ENCODE measurements at places on chromosomes 13 and 19. TPM values are rescaled to one million over a fixed set of nuclear protein-coding genes. Genes with fewer than 3 reads are reported as not detected.

CDX2 gene
- total RNA-seq, result not detected

PRRG2 gene
- total RNA-seq, result 0.49 TPM

CALR3 gene
- total RNA-seq, result not detected

RNF17 gene
- total RNA-seq, result not detected

CELF5 gene
- not detected for total RNA-seq

ZNF177 gene
- total RNA-seq, result 2.0 TPM

GPR12 gene
- 0.15 TPM for total RNA-seq

ZNF575 gene
- total RNA-seq, result 4.6 TPM

NLRP9 gene
- not detected for total RNA-seq

KCNN4 gene
- 4.1 TPM for total RNA-seq

CAPS gene
- total RNA-seq, result 14.0 TPM

SOX1 gene
- total RNA-seq, result not detected

FGF14 gene
- 0.84 TPM for total RNA-seq

GRCh38 chr19:50551715-50552187 is 16.5 kb downstream of the LRRC4B start:
- DNase-seq, result no peak
- H3K4me3 ChIP-seq, result no peak overlapping the region
- no peaks in the 10 kb centered on the region for H3K36me3 ChIP-seq
- H3K27me3 ChIP-seq, result no peaks in the 10 kb centered on the region

- DNase-seq, result peak; percentile 82
- H3K4me3 ChIP-seq, result no peak overlapping the region
- no peaks in the 10 kb centered on the region for H3K27me3 ChIP-seq
- H3K36me3 ChIP-seq, result no peaks in the 10 kb centered on the region
- no peak overlapping the region for H3K27ac ChIP-seq
- no peaks in the 10 kb centered on the region for H3K4me1 ChIP-seq
These were observed 16.3 kb downstream of the CILP2 start for GRCh38 chr19:19554074-19555023.

GRCh38 chr13:109768616-109769015 is 17.8 kb downstream of the IRS2 start:
- H3K27ac ChIP-seq, result no peak overlapping the region
- no peaks in the 10 kb centered on the region for H3K36me3 ChIP-seq
- DNase-seq, result no peak

GRCh38 chr13:42600943-42601342 is 27.0 kb downstream of the TNFSF11 start:
- H3K4me3 ChIP-seq, result no peak overlapping the region
- H3K4me1 ChIP-seq, result no peaks in the 10 kb centered on the region
- no peaks in the 10 kb centered on the region for H3K36me3 ChIP-seq
- no peaks in the 10 kb centered on the region for H3K27me3 ChIP-seq
- DNase-seq, result no peak
- no peak overlapping the region for H3K27ac ChIP-seq

DNA sequence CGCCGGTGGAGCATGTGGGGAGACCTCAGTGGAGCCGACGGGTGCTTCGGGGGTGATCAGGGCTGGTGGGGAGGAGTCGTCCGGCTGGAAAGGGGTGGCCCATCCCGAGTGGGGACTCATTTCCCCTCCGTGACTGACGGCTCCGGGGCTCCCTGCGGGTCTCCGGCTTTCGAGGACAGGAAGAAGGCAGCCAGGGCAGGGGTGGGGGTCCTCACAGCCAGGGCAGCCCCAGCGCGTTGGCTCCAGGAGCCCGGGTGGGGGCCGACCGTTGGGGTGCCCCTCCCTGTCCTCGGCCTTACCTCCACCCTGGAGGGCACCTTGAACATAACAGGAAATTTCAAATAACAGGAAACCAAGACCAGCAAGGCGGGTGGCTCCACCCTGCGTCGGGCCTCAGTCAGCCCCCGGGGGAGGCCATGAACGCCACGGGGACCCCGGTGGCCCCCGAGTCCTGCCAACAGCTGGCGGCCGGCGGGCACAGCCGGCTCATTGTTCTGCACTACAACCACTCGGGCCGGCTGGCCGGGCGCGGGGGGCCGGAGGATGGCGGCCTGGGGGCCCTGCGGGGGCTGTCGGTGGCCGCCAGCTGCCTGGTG is at the start of gene S1PR4:
Gene S1PR4, plus strand, starts transcription at position 393 of the 596 bp plus-strand sequence. Its CDS starts 24 bp downstream, at position 417.
- H3K27me3 ChIP-seq, result no peaks in the 10 kb centered on the region
- H3K27ac ChIP-seq, result no peak within 1 kb of the TSS
- no peaks in the 10 kb centered on the region for H3K4me1 ChIP-seq
- H3K36me3 ChIP-seq, result no peaks in the 10 kb centered on the region

DNA sequence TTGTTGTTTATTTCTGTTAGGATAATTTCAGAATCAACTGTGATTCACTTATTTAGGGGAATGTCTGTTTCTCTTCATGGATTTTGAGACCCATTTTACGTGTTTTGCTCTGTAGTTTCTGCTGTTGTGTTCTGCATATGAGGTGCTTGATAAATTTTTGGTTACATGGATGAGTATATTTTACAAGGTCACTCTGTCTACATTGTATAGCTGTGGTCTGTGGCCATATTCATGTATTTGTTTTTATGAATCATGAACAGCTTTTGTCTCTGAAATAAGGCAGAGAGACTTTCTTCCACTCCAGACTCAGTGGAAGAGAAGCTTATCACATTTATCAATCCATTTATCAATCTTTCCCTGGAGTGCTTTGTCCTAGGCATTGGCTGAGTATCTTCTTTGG is 56.6 kb downstream of the PDS5B start:
- peaks cover 2% of the 10 kb centered on the region for H3K4me1 ChIP-seq
- DNase-seq, result no peak
- no peak overlapping the region for H3K27ac ChIP-seq
- no peaks in the 10 kb centered on the region for H3K27me3 ChIP-seq
- H3K36me3 ChIP-seq, result no peaks in the 10 kb centered on the region

- no peaks in the 10 kb centered on the region for H3K36me3 ChIP-seq
- no peaks in the 10 kb centered on the region for H3K27me3 ChIP-seq
- H3K27ac ChIP-seq, result no peak overlapping the region
- H3K4me1 ChIP-seq, result no peaks in the 10 kb centered on the region
- no peak overlapping the region for H3K4me3 ChIP-seq
These were observed 95.3 kb upstream of the SLC10A2 start for GRCh38 chr13:103161476-103161875.

- no peaks in the 10 kb centered on the region for H3K36me3 ChIP-seq
- no peaks in the 10 kb centered on the region for H3K4me1 ChIP-seq
- DNase-seq, result no peak
- no peak overlapping the region for H3K4me3 ChIP-seq
- no peak overlapping the region for H3K27ac ChIP-seq
These were observed 27.0 kb upstream of the CEACAM1 start for GRCh38 chr19:42555317-42555716.

DNA sequence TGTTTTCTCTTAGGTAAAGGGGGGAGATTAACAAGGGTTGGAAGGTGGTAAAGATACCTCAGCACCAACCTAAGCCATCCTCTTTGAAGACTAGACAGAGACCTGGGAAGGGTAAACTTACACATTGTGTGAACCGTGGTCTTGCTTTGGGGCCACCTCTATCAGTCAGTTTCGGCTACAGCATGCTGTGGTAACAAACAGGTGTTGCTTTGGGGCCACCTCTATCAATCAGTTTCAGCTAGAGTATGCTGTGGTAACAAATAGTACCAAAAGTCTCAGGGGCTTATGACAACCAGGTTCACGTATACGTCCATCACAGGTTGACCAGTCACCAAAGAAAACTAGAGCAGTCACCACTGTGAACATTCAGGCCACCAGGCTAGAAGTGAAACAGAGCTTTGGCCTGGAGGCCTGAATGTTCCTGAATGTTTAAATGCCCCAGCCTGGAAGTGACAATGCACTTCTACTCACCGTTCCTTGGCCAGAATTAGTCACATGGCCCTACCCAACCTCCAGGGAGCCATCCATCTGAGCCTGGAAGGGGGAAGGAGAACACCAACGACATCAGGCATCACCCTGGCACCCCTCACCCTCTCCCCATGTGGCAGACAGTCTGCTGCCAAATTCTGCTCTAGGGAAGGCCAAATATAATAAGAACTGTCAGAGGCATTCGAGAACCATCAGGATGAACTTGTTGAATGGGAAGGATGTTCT is 3.8 kb downstream of the FXYD7 start:
- no peaks in the 10 kb centered on the region for H3K36me3 ChIP-seq
- no peak overlapping the region for H3K4me3 ChIP-seq
- DNase-seq, result no peak
- H3K27me3 ChIP-seq, result no peaks in the 10 kb centered on the region

DNA sequence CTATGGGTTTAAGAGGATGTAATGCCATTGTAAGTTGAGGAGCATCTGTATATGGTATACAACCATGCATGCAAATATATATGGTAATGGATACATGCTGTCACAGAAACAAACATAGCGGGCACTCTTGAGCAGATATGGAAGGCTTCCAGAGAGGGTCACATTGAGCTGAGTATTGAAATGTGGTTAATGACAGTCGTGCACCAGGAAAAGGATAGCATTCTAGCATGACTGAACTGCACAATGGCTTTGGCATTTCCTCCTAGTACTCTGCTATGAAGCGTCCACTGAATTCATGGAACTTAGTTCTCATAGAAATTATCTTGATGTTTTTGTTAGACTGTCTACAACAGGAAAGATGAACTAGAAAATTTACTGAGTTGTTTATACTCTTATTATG is 25.2 kb downstream of the DGKH start:
- H3K27ac ChIP-seq, result no peak overlapping the region
- H3K4me3 ChIP-seq, result no peak overlapping the region
- no peak for DNase-seq
- no peaks in the 10 kb centered on the region for H3K4me1 ChIP-seq
- H3K27me3 ChIP-seq, result no peaks in the 10 kb centered on the region

GRCh38 chr19:47609906-47610894 is 1.3 kb downstream of the BICRA start:
- H3K36me3 ChIP-seq, result no peaks in the 10 kb centered on the region
- peak overlapping the region; percentile 98 for H3K4me3 ChIP-seq
- peak overlapping the region; percentile 17 for H3K27ac ChIP-seq
- H3K4me1 ChIP-seq, result no peaks in the 10 kb centered on the region

GRCh38 chr19:41206926-41207750 is 11.9 kb upstream of the AXL start:
- H3K27me3 ChIP-seq, result no peaks in the 10 kb centered on the region
- no peaks in the 10 kb centered on the region for H3K4me1 ChIP-seq
- no peaks in the 10 kb centered on the region for H3K36me3 ChIP-seq
- peak overlapping the region; percentile 11 for H3K27ac ChIP-seq
- no peak overlapping the region for H3K4me3 ChIP-seq

- H3K27me3 ChIP-seq, result no peaks in the 10 kb centered on the region
- no peak for DNase-seq
- H3K27ac ChIP-seq, result no peak overlapping the region
- no peaks in the 10 kb centered on the region for H3K36me3 ChIP-seq
- H3K4me1 ChIP-seq, result no peaks in the 10 kb centered on the region
These were observed 179.2 kb downstream of the SHISA2 start for GRCh38 chr13:25872481-25873241.

- H3K27me3 ChIP-seq, result no peaks in the 10 kb centered on the region
- peak overlapping the region; percentile 99 for H3K4me3 ChIP-seq
- H3K27ac ChIP-seq, result no peak overlapping the region
- no peak for DNase-seq
- peaks cover 5% of the 10 kb centered on the region for H3K4me1 ChIP-seq
- H3K36me3 ChIP-seq, result no peaks in the 10 kb centered on the region
These were observed 937 bp downstream of the ZNF841 start for GRCh38 chr19:52094526-52095130.

- no peaks in the 10 kb centered on the region for H3K4me1 ChIP-seq
- DNase-seq, result no peak
- H3K27ac ChIP-seq, result no peak overlapping the region
- H3K27me3 ChIP-seq, result no peaks in the 10 kb centered on the region
- no peak overlapping the region for H3K4me3 ChIP-seq
These were observed 1.4 kb downstream of the ARHGEF18 start for GRCh38 chr19:7349961-7350711.

GRCh38 chr19:1488282-1488601 is 1.9 kb downstream of the PCSK4 start:
- H3K27ac ChIP-seq, result no peak overlapping the region
- H3K36me3 ChIP-seq, result no peaks in the 10 kb centered on the region
- no peak overlapping the region for H3K4me3 ChIP-seq
- DNase-seq, result no peak
- H3K4me1 ChIP-seq, result no peaks in the 10 kb centered on the region

GRCh38 chr13:40676007-40676406 is 9.6 kb upstream of the FOXO1 start:
- no peak overlapping the region for H3K27ac ChIP-seq
- H3K36me3 ChIP-seq, result no peaks in the 10 kb centered on the region
- DNase-seq, result no peak
- no peaks in the 10 kb centered on the region for H3K27me3 ChIP-seq

GRCh38 chr13:68982961-68983619 is 1124.5 kb upstream of the ATXN8OS start:
- H3K27me3 ChIP-seq, result no peaks in the 10 kb centered on the region
- no peaks in the 10 kb centered on the region for H3K4me1 ChIP-seq
- no peaks in the 10 kb centered on the region for H3K36me3 ChIP-seq
- DNase-seq, result peak; percentile 27

- H3K4me1 ChIP-seq, result no peaks in the 10 kb centered on the region
- no peak for DNase-seq
- no peaks in the 10 kb centered on the region for H3K27me3 ChIP-seq
- no peaks in the 10 kb centered on the region for H3K36me3 ChIP-seq
These were observed 200.1 kb downstream of the MZT1 start for GRCh38 chr13:72527333-72527732.

- H3K27me3 ChIP-seq, result no peaks in the 10 kb centered on the region
- H3K4me1 ChIP-seq, result no peaks in the 10 kb centered on the region
- no peak overlapping the region for H3K27ac ChIP-seq
- no peak overlapping the region for H3K4me3 ChIP-seq
- peak; percentile 80 for DNase-seq
These were observed 14.1 kb upstream of the PRKD2 start for GRCh38 chr19:46731007-46731501.

GRCh38 chr19:41307954-41308449 is 2.0 kb upstream of the CCDC97 start:
- no peaks in the 10 kb centered on the region for H3K4me1 ChIP-seq
- H3K27me3 ChIP-seq, result no peaks in the 10 kb centered on the region
- peak; percentile 43 for DNase-seq
- H3K4me3 ChIP-seq, result no peak overlapping the region
- no peak overlapping the region for H3K27ac ChIP-seq

- H3K36me3 ChIP-seq, result no peaks in the 10 kb centered on the region
- H3K4me1 ChIP-seq, result no peaks in the 10 kb centered on the region
- H3K27ac ChIP-seq, result no peak overlapping the region
These were observed 2.8 kb upstream of the SPRYD7 start for GRCh38 chr13:49938921-49939320.

- H3K27ac ChIP-seq, result no peak overlapping the region
- no peaks in the 10 kb centered on the region for H3K4me1 ChIP-seq
- DNase-seq, result no peak
- H3K27me3 ChIP-seq, result no peaks in the 10 kb centered on the region
These were observed 13.6 kb upstream of the C5AR1 start for GRCh38 chr19:47296036-47296435.

DNA sequence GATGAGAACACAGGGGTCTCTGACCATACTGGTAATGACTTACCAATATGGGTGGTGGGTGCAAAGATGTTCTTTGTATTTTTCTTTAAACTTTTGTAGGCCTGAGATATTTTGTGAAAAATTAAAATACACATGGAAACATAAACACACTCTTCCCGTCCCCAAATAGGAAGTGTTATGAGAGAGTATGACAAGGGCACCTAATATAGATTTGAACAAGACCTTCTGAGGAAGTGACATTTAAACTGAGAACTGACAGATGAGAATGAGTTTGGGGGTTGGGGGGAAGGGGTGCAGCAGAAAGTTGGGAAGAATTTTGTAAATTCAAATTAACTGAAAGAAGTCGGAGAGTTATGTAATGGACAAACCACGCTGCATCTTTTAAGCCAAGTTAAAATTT is 224.2 kb downstream of the RGCC start:
- no peaks in the 10 kb centered on the region for H3K27me3 ChIP-seq
- DNase-seq, result no peak
- no peak overlapping the region for H3K4me3 ChIP-seq
- H3K4me1 ChIP-seq, result peaks cover 2% of the 10 kb centered on the region
